CD4-positive, alpha-beta T cell treated with Interleukin-17A for 1 hour (primary cell): ENCODE measurements at places on chromosomes 5 and 9.

DNA sequence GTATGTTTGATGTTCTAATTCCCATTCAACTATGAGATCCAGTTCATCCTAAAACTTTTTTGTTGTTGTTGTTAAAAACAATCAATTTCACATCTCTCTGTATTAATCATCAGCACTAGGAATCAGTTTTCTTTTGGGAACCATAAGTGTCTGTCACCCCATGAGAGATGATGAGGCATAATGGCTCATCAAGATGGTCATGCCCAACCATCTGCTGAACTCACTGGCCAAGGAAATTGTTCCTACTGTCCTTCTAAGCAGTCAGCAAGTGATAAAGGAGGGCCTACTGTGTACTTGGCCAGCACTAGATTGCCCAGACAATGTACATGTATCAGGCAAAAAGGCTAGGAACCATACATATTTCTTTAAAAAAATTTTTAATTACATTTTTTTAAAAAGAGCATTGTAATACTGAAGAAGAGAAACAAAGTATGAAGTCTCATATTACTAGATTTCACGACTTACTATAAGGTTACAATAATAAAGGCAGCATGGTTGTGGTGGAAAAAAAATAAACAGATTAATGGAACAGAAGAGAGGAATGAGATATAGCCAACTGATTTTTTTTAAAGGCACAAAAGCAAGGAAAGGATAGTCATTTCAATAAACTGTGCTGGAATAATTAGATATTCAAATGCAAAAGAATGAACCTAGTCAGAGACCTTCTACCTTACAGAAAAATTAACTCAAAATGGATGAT, 458.3 kb downstream of the SPOCK1 start:
- DNase-seq, result no peak

DNA sequence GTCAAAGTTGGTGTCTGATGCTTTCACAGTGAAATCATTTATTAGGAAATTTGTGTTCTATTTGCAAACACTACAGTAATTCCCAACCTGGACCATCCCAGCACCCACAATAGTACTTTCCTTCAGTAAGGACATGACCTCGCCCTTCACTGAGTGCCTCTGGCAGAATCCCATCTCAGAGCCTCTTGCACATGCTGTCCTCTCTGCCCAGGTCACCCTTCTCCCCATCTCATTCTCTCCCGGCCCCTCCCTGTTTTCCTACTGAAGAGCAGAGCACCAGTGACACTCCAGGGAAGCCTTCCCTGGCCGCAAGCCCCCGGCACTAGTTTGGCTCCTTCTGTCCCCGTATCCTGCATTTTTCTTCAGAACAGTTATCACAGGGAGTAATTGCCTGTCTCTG, 220.4 kb downstream of the MAPKAP1 start:
- no peak for DNase-seq

DNA sequence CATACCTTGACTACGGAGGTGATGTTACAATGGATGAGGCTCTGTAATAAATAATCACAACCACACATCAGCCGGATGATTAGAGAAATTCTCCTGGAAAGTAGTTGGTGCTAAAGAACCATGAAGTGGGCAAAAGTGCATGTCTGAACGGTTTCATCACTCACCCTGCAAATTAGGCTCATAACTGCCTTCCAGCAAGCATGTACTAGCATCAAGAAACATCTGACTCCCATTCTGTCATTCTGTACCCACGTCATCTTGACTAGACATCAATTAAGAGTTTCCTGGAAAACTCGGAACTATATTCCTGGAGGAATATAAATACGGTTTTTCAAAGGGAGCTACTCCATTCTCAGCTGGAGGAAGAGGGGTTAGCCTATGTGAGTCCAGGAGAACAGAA, 52.2 kb downstream of the HSD17B3 start:
- no peak for DNase-seq

DNA sequence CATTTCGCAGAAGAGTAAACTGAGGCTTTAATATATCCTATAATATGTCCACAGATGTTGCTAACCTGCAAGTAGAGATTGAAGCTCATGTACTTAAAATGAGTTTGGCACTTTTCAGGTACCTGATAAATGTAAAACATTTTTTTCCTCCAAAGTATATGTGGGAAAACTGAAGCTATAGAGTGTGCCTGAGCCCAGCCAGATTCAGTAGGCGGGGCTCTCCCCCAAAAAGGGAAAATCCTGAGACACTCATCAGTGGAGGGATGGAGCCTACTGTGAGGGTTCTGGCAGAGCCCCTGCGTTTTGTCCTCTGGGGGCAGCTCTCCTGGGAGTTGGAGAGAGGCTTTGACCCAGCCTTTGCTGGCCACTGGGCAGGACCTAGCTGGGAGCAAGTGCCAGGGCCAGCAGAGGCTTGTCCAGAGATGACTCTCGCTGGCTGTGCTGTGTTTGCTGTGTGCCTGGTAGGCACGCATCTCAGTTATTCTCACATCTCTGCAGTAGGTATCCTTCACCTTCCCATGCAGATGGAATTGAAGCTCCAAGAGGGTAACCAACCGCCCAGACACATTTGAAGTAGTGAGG, 81.1 kb upstream of the SPRY4 start:
- DNase-seq, result no peak

DNA sequence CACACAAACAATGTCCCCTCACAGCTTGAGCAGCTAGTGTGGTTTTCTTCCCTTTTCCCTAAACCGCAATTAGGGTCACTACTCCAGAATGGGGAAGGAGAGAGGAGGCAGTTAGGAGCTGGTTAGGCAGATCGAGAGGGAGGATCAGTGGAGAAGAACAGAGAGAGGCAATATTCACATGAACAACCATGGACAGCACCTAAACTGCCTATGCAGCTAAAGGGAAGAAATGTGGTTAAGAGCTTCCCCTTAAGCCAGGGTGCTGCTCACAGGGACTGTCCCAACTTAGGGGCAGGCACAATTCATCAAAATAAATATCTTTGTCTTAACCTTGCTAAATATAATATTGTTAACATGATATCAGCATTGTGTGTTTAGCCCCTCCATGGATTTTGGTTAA, 359.3 kb upstream of the CDH18 start:
- DNase-seq, result no peak

GRCh38 chr9:15310107-15310850, 3.3 kb upstream of the TTC39B start:
- peak; percentile 63 for DNase-seq

DNA sequence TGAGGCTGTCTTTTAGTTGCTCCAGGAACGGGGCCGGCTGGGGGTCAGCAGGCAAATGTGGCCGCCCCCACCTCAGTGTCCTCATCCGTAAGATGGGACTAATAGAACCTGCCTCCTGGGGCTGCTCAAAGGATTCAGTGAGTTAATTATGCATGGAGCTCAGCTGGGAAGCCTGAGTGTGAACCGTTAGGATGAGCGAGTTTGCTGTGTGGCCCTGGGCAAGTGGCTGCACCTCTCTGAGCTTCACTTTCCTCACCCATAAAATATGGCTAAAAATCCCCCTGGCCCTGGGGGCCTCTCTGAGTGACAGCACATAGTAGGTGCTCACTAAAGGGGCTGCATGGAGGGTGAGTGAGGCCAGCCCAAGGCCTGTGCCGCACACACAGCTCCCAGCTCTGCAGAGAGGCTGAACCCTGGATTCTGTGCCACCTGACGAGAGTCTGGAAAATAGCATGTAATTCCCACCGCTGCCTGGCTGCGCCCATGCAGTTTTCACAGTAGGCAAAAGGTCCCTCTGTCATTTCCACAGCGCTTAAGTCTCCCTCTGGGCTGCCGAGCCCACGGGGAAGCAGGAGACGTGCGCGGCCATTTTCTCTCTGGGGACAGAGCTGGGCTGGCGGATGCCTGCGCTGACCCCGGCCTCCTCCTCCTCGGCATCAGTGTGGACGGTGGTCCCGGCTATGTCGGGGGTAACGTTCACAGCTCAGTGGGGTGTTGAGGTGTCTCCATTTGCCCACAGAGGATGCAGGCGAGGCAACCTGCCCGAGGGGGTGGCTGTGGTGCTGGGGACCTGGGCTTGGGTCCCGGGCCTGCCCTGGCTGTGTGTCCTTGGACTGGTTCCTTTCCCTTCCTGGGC, 18.2 kb downstream of the ASS1 start:
- DNase-seq, result no peak

- no peak for DNase-seq
These were observed 13.8 kb downstream of the SMIM15 start for GRCh38 chr5:61148515-61148914.

DNA sequence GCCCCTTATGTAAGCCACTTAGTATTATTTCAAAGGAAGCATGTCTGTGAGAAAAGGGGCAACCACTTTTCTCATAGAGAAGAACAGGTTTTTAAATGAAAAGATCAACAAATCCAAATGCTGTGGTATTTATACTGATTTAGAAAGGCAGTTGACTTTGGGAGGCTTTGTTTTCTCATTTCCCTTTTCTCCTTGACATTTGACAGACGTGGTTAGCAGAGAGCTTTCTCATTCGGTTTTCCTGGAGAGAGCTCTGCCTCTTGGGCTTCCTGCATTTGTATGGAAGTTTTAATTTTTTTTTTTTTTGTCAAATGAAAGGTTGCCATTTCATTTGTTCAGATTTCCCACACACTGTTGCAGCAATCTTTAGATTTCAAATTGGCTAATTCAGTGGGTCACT, 62.5 kb downstream of the EXOSC2 start:
- no peak for DNase-seq

- DNase-seq, result peak; percentile 68
These were observed 4.5 kb downstream of the EGR1 start for GRCh38 chr5:138469540-138470321.

DNA sequence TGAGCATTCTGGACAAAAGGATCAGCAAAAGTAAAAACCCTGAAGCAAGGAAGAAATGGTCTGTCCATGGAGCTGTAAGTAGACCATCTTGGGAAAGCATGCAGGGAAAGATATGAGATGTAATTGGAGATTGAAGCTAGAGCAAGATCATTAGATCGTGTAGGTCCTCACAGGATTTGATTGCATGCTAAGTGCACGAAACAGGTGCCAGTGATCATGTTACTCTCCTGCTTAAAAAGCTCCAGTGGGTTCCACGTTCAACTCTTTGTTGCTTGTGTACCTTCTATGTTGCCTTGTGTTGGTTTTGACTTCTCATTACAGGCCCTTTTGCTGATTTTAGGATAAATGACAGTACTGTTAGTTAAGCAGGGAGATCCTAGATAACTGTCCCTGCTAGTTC, 442.0 kb downstream of the DMRT2 start:
- DNase-seq, result no peak

DNA sequence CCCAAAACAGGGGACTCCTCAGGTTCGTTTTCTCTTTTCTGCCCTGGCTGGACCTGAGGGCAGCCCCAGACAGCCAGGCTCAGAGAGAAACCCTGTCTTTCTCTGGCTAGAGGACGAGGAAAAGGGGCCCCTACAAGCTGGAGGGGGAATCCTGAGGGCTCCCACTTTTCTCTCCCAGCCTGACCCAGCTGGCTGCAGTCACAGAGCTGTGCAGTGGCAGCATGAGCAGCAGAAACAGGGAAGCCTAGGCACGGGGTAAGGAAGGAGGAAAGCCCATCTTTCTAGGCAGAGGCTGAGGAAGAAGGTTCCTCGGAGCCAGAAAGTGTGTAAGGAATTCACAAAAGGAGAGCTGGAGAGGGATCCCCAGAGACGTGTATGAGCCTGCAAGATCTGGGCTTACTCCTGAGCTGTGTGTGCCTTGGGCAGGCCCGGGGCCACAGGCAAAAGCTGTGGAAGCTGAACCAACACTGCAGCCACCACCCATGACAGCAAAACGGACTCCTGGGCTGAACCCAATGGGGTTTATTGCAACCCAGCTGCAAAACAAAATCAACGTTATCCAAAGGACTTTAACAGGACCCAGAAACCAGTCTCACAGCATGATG, 16.2 kb downstream of the CAMSAP1 start:
- DNase-seq, result no peak

DNA sequence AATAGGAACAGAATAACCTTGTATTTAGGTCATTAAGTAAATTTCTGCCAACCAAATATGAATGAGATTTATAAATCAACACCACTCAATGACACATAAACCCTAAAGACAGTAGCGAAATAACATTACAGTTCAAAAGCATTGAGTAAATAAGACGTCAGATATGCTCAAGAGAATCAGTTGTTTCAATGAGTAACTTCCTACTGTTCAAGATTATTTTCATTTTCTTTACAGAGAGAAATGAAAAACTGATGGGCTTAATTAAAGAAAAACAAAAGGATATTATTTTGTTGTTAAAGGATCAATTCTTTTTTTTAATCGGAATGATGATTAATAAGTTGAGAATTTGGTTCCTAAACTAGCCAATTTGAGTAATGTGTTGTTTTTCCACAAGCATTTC, 150.1 kb downstream of the BNC2 start:
- no peak for DNase-seq

DNA sequence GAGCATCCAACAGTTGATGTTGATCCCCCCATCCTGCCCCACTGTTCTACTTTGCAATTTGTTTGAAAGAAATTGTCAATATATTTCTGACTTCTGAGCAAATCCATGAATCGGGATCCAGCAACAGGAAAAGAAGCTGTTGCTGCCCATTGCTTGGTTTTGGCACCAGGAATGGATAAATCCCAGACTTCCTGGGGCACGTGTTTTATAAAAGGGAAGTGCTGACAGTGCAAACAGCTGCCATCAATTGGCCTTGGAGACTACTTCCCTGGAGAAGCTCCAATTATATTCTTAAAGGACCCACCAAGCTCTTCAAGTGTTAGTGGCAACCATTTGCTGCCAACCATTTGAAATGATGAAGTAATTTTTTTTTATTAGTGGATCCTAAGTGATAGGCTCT, 13.7 kb downstream of the STK32A start:
- no peak for DNase-seq

GRCh38 chr9:137740312-137740711, 121.5 kb downstream of the EHMT1 start:
- no peak for DNase-seq

DNA sequence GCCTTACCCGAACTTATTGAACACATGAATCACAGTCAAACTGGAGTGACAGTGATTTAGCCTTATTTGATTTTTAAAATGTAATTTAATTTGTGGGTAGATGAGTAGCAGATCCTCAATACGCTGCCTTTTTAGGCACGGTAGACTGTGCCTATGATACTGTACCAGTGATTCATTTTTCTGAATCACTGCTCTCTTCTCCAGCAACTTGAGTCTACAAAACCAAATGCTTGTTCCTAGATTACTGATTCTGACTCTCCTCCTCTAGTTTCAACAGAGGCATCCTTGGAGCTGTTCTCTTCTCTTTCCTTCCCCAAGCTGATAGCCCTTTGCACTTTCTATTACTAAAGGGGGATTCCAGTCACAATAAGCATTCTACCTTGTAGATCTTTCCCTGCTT, 94.3 kb upstream of the IL7R start:
- no peak for DNase-seq

DNA sequence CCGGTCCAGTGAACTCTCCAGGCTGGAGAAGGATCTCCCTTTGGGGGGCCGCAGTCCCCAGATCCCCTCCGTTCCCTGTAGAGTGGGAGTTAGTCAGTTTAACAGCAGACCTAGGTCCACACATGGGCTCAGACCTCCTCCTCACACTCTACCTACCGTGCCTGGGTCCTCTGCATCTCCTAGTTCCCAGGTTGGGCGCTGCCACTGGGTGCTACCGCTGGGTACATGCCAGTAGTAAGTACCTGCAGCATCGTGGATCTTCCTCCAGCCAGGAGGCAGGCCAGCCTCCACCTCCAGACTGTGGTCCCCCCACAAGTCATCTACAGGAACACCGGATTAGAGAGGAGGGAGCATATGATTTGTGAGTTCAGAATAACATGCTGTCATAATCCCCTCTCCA, 802 bp downstream of the APBB3 start:
- DNase-seq, result no peak
